ENCODE measurements at places on chromosomes 3 and 15. TPM values are rescaled to one million over a fixed set of nuclear protein-coding genes. Genes with fewer than 3 reads are reported as not detected.
A peak's percentile ranks its signal among the peaks of the same experiment; 100 is the strongest.

DNA sequence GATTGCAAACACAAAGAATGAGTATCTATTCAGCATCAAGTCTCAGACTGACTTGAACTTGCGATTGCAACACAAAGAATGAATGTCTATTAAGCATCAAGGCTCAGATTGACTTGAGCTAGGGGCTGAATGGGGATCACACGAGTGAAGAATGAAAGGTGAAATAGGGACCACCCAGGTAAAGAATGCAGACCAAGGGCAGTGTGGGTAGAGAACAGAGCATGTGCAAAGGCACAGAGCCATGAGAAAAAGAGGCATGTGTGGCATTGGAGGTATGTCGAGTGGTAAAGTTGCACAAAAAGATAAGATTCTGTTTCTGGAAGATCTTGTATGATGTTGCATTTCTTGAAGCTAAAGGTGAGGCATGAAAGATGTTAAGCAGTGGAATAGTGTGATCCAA is 119.4 kb upstream of the GPR149 start:
- no peak for DNase-seq

- DNase-seq = no peak
Measured at GRCh38 chr3:46427916-46428833, 21.1 kb downstream of the CCRL2 start.

DNA sequence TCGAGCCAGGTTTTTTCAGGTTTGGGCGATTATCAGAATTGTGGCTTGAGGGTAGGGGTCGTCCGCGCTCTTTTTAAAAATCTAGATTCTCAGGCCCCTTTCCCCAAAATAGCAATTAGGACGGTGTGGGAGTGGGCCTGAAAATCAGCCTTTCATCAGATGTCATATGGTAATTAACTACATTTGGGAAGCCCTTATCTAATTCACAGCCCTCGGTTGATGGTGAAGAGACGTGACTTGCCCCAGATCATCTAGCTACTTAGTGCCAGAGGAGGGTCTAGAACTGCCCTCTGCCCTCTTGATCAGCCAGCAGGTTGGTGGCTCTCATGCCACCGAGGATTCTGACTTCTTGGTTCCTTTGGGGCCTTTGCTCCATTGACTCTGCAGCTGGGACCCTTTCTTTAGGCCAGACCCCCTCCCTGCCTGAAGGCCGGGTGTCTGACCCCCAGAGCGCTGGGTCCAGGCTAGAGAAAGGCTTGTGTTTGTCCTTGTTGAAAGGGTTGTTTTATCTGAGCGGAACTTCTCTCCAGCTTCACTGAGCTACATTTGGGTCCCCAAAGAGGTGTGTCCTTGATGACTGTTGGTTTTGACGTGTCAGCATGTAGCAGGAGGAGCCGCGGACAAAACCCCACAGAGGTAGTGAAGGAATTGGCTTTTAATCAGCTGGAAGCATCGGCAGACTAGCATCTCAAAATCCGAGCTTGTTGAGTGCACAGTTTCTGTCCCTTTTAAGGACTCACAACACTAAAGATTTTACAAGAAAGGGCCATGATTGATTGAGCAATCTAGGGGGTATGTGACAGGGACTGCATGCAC is 857 bp downstream of the AEN start:
- peak; percentile 61 for DNase-seq

DNA sequence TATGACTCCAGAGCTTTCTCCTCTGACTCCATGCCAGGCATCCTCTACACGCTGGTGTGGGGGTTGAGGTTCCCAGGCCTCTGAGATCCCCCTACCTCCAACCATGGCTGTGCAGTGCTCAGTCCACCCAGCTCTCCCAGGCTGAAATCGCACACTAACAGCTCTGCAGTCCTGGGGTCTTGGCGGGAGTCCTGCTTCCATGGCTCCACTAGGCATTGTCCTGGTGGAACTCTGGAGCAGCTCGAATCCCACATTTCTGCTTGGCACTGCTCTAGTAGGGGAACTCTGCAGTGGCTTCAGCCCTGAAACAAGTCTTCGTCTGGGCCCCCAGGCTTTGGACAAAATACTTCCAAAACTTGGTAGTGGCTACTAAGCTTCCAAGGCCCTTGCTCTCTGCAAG is 50.7 kb downstream of the ROPN1B start:
- DNase-seq = no peak

DNA sequence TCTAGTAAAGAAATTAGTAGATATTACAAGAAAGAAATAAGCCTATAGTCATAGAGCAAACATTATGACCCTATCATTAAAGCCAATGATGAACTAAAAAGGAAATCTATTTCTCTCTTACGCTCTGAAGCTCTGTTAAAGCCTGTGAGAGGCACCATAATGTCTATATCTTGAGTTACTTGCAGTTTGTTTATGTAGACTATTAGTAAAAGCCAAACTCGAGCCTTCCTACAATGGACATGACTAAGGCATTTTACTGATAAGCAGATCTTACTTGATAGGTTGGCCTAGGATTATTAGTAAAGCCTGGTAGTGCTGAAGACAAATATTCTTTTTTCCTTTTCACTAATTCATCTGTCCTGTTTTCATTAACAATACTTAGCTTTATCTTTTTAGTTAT is 32.7 kb downstream of the LRRC3B start:
- no peak for DNase-seq

DNA sequence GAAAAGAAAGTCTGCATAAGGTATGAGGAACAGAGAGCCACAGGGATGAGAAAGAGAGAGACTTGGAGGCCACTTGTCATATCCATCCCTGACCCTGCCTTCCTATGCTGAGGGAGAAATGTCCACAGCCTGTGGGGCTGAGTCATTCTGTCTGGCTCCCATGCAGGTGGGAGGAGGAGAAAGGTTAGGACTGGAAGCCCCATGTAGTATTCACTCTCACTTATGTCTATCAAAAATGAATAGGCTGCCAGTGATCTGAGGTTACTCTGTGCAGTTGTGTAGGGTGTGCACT is 71.3 kb downstream of the RAB11A start:
- DNase-seq = no peak

GRCh38 chr15:78090422-78091063 is 1.8 kb upstream of the SH2D7 start:
- DNase-seq = no peak

DNA sequence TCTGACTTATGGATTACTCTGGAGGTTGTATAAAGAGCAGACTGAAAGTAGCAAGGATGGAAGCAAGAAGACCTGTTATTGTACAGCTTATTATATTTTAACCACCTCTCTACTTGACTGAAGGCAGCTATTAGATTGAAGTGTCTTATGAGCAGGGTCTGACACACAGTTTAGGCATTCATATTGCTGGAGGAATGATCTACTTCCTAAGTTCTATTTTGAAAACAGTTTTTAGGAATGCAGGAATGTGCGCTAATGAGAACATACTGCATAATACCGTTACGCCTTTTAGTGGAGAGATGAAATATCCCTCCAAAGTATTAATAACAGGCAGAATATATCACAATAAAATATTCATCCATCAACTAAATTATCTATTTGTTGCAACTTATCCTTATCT is 193.3 kb downstream of the ISL2 start:
- no peak for DNase-seq

DNA sequence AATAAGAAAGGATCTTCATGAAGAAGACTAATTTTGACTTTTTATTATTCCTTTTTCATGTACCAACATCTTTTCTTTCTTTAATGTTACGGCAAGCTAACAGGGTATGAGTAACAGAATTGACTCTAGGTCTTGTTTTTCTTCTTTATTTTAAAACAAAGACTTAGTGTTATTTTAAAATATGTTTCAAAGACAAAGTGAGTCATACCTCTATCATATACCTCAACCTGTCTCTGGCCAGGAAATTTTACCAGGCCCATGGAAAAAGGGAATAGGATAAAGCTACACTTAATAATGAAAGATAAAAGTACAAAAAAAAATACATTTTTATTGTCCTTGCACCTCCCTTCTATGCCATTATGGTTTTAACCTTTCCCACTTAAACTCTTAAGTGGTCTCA is 57.4 kb downstream of the ZNF148 start:
- DNase-seq = no peak

DNA sequence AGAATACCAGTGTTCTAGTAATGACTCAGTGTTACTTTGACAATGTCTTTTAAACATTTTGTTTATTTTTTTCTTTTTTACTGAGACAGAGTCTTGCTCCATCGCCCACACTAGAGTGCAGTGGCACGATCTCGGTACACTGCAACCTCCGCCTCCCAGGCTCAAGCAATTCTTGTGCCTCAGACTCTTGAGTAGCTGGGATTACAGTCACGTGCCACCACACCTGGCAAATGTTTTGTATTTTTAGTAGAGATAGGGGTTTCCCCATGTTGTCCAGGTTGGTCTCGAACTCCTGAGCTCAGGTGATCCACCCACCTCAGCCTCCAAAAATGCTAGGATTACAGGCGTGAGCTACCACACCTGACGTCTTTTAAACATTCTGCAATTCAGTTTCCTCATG is 15.7 kb downstream of the AQR start:
- DNase-seq = no peak

DNA sequence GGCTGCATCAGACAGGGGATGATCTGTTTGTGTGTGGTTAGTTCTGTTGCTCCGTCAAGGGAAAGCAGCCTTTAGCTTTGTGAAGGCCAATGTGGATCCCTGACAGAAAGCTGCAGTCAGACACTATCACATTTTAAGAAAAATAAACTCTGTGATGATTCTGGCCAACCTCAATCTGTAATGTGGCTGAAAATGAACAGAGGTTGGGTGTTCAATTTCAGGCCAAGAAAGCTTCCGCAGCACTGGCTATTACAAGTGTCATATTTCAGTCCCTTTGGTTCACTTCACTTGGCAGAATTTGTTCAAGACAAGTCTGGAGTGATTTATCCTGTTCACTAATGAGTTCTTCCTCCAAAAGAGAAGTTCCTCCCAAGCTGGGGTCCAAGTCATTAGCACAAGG is 571.8 kb upstream of the IL12A start:
- DNase-seq = no peak

GRCh38 chr3:148379763-148380382 is 317.8 kb upstream of the AGTR1 start:
- DNase-seq = no peak

DNA sequence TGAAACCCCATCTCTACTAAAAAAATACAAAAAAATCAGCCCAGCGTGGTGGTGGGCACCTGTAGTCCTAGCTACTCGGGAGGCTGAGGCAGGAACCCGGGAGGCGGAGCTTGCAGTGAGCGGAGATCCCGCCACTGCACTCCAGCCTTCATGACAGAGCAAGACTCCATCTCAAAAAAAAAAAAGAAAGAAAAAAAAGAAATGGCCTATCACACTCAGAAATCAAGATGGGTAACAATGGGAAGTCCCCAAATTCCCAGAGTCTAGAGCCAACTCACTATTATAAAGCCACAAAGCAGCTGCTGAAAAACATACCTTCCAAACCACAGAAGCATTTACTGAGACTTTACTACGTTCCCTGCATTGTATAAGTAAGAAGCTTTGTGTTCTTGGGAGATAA is 7.5 kb downstream of the HDGFL3 start:
- DNase-seq = no peak

GRCh38 chr3:117873249-117873600 is 1161.4 kb downstream of the IGSF11 start:
- no peak for DNase-seq

Gene SCG5
- not detected for total RNA-seq

Gene NAALADL2
- 1.3 TPM for total RNA-seq

Gene SMARCC1
- 111 TPM for total RNA-seq

Gene PTH1R
- total RNA-seq = not detected

Gene CCR8
- not detected for total RNA-seq

Gene TRPM1
- not detected for total RNA-seq

Gene PLSCR2
- total RNA-seq = 0.31 TPM

Gene MORC1
- total RNA-seq = not detected

Gene NUSAP1
- total RNA-seq = 4.0 TPM

Gene ILDR1
- total RNA-seq = not detected

Gene GOLGA6D
- 0.16 TPM for total RNA-seq

Gene CFAP100
- total RNA-seq = not detected

Gene FBXW12
- total RNA-seq = not detected

Gene STRIT1
- not detected for total RNA-seq

Gene RASGRF1
- total RNA-seq = not detected
